DMS79 treated with DMSO at 0.1 percent for 48 hours (cell line): ENCODE measurements at places on chromosomes 11 and 22.

DNA sequence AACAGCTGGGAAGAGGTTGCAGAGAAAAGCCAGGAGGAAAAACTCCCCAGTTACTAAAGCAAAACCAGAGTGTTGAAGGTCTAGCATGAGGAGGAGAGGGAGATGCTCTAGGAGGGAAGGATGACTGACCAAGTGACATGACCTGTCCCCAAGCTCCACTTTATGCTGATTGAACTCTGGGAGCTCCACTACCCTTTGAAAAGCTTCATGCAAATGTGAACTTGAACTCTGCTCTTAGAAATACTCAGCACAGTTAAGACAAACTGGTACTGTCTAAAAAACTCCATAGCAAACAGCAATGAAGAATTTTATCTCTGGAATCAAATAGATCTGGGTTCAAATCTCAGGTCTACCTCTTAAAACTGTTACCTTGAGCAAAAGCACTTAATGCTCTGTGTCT is 14.5 kb upstream of the POU2AF1 start:
- DNase-seq: no peak

DNA sequence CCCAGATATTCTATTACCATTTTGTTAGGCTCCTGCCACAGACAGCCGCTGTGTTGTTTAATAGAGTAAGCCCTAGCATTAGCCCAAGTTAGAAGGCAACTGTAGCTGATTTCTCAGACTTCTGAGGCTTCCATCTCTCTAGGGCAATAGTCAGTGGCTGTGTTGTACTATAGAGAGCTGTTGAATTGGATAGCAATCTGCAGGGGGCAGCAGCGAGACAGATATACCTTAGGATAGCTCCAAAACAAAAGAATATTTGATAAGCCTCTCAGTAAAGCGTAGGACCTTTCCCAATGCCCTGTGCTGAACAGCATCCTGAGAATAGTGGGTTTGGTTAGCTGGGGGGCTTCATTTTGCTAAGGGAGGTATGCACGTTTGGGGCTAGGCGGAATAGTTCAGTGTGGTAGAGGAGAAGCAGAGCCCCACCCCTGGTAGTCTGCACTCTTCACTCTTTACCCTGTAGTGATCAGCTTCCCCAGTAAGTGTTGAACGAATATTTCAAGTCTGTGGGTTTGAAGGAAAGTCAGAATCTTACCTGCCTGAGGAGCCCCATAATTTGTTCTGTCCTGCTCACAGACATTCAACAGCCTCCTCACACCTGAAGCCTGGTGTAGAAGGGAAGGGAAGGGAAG is 515.1 kb downstream of the INSC start:
- DNase-seq: no peak

DNA sequence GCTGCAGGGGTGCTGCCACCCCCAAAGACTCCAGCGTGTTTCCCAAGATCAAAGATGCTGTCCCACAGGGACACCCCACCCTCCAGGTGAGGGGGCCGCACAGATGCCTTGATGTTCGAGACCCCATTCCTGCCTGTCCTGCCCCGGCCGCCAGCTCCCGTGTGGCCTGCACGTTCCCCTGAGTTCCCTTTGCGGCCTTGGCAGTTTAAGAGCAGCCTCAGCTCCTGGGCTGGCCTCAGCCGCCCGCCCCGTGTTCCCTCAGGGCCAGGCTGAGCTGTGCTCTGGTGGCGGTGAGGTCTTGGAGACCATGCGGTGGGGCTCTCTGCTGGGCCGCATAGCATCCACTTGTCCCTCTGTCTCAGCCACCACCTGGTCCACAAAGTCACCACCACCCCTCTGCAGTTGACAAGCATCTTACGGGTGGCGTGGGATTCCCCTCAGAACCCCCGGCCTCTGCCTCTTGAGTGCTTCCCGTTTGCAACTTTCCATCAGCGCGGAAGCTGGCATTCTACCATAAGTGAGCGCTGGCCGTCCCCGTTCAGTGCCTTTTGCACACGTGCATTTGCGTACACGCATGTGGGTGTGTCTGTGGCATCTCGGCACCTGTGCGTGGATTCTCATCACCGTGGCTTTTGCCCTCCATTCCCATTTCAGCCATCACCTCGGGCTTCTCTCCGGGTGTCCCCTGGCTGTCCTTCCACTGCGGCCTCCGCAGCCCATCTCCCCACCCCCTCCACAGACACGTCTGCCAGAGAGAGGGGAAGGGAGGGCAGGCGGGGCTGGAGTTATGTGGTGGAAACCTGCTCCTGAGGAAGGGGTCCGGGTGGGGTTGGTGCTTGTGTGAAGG is 35.9 kb downstream of the CTTN start:
- DNase-seq: no peak

- DNase-seq: no peak
Observed at GRCh38 chr22:29226351-29226981, 20.8 kb downstream of the EMID1 start.

- DNase-seq: no peak
Observed at GRCh38 chr11:24046731-24047130, 450.1 kb upstream of the LUZP2 start.
